ENCODE measurements at places on chromosomes 12 and 14.

DNA sequence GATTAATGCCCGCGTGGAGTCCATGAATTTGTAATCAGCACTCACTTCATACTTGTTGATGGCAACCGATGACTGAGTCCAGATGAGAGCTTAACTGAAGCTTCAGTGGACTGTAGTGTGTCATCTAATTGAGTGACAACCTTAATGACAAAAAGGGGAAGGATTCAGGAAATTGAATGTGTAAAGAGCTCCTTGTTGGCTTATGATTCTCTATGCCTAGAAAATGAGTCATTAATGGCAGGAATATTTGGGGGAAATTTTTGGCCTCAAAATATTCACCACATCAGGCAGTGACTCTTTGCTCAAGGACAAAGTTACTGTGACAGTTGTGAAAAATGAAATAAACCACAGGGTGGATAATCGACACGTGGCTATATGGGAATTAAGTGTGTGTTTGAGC is 55.3 kb upstream of the STON2 start:
- DNase-seq: no peak

- DNase-seq: no peak
Measured at GRCh38 chr14:101082036-101082435, 178.5 kb upstream of the RTL1 start.

DNA sequence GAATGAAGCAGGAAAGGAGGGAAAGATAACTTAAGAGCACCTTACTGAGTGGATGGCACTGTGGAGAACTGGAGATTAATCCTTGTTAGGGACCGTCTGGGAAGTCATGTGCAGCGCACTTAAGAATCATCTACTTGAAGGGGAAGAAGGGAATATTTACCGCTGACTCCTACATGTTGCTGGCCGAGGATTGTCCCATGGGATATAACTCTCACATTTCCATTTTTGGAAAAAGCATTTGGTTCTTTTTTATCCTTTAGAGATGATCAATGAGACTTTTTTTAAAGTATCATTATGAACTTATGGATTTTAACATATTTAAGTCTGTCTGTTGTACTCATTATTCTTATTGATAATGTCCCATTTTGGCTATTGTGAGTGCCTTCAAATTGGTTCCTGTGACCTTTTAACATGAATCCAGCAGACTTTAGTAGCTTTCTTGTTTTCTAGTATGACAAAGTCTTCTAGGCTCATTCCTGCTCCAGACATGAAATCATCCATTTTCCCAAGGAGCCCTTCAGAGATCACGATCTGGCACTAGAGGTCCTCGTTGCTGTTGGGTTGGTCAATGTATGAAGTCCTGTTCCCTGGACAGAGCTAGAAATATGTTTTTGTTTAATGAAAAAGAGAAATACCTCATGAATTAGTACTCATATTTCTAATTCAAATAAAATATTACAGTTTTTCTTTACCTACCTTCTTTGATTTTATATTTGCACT is 20.2 kb upstream of the FAM234B start:
- no peak for DNase-seq

DNA sequence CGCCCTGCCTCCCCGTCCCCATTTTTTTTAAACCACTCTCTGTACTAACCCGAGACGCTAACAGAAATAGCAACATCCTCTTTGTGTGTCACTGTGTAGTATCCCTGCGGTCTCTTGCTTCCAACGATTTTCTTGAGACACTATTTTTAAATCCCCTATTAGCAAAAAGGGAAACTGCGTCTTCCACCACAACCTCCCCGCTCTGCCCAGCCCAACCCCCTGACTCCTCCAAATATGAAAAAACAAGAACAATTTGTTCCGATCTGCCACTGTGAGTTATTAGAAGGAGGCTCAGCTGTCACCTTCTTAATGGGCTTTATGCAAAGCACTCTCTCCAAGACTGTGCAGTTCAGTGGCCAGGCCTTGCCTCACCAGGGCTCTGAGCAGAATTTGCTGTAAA is 76.3 kb downstream of the MAP1LC3B2 start:
- DNase-seq: no peak

DNA sequence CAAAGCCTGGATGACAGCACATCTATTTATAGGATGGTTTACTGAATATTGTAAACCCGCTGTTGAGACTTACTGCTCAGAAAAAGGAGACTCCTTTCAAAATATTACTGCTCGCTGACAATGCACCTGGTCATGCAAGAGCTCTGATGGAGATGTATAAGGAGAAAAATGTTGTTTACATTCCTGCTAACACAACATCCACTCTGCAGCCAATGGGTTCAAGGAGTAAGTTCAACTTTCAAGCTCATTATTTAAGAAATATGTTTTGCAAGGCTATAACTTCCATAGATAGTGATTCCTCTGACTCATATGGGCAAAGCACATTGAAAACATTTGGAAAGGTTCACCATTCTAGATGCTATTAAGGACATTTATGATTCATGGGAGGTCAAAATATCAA is 201.7 kb downstream of the SNAPC1 start:
- no peak for DNase-seq

DNA sequence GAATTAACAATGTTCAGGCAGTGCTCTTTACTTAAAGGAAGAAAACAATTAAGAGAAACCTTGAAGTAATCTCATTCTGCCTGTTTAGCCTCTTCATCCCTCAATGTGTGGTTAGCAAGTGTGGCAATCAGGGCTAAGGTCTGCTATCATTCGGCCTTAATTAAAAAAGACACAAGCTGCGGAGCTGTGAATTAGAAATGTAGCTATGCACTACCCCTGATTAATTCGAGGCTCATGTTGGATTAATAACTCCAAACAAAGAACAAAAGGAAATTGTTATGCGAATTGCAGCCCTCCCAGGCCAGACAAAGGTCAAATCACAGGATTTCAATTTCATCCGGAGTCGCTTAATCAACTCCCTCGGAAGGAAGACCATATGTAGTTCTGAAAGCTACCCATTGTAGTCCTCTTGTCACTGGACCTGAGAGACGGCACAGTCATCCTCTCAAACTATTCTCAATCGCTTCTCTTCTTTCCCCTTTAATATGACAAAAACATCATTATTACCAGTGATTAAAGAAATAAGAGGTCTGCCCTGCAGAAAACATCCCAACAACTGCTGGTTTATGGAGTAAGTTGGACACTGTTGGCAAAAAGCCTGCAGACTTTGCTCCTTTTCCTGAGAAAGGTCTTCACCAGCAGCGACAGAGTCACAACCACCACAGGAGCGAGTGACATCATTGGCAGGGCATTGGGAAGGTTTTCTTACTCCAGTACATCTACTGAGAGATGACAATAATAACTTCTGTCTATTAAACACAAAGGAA is 71.1 kb upstream of the SOX5 start:
- no peak for DNase-seq

DNA sequence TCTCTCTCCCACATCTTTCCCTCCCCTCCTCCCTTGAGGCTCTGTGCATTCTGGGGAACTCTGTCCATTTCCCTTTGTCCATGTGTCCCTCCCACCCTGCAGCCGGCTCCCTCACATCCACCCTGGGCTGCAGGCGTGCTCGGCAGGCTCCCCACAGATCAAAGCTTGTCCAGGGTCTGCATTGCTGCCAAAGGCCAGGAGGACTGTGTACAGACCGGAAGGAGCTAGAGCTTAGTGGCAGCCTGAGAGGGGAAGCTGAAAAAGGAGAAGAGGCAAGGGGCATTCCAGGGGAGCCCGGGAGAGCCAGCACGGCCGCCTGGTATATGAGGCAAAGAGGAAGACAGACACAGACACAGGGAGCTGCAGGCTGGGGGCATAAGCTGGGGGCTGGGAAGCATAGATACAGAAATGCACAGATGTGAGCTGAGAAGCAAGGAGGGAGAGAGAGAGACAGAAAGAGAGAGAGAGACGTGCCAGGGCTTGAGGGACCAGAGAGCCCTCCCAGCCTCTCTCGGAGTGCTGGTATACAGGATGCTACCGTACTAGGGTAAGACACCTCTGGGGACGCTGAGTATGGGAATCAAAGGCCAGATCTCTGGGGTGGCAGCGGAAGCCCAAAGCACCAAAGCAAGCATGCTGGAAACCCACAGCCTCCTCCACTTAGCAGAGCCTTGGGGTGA is 3.3 kb downstream of the CD4 start:
- DNase-seq: peak; percentile 32

GRCh38 chr12:15485466-15485865 is 163.2 kb downstream of the PTPRO start:
- no peak for DNase-seq

DNA sequence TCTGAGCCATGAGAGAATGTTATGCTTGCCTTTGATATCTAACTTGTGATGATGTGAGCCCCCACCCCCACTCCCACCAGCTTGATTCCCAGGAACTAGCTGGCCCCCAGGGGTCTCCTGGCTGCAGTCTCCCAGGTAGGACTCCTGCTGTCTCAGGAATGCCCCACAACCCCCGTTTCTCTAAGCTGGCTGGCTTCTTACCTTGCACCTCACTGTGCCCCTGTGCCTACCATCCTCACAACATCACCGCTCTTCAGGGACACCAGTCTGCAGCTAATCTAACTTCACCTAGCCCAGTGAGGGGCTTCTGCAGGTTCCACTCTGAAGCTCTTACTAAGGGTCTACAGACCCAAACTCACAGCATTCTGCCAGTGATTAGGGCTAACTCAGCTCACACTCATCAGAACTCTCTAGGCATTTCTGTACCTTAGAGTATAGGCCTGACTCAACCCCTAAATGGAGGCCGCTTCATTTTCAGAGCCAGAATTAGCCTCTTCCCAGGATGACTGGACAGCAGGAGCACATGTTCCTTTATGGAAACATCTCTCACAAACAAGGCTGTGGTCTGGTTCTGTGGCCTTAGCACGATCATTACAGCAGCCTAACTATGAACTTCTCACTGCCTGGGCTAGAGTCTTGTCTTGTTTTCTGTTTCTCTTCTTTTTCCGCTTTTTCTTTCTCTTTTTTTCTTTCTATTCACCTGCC is 72.8 kb upstream of the IFNG-AS1 start:
- DNase-seq: no peak

DNA sequence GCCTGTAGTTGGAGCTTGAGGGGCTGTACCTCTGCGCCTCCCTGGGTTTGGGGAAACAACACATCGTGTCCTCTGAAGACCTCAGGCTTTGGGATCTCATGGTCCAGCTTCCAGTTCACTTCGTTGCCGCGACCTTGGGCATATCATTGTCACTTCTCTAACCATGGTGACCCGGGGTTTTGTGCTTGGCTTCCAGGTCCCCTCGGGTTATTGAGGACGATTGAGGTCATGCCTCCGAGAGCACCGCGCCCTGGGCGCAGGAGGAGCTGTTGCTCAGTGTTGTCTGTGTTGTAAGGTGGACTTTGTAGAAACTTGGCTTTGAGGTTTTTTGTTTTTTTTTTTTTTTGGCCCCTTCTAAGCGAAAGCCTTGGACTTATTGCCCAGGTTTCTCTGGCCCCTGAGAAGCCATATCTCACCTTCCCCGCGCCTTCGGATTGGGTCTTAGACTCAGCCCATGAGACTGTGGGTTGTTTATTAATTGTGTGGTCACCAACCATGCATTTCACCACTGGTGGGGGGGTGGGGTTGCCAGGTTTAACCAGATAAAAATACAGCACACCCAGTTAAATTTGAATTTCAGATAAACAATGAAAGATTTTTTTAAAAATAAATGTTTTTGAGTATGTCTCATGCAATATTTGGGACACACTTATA is 2.6 kb downstream of the BCL7A start:
- DNase-seq: no peak

- no peak for DNase-seq
Measured at GRCh38 chr12:54016051-54016450, 7.3 kb downstream of the HOXC8 start.

DNA sequence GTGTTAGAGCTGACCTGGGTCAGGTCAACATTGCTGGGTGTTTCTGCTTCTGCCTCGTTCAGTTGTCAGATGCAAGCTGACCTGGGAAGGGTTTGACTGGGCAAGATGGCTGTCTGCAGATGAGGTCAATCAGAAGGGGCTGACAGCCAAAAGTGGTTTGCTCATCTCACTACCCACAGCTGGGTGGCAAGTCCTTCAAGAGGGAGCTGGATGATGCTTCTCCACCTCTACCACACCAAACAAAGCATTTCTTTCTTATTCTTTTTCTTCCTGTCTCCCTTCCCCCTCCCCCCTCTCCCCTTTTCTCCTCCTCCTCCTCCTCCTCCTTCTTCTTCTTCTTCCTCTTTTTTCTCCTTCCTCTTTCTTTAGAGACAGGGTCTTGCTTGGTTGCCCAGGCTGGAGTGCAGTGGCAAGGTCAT is 268.2 kb upstream of the PLEKHG7 start:
- DNase-seq: no peak

DNA sequence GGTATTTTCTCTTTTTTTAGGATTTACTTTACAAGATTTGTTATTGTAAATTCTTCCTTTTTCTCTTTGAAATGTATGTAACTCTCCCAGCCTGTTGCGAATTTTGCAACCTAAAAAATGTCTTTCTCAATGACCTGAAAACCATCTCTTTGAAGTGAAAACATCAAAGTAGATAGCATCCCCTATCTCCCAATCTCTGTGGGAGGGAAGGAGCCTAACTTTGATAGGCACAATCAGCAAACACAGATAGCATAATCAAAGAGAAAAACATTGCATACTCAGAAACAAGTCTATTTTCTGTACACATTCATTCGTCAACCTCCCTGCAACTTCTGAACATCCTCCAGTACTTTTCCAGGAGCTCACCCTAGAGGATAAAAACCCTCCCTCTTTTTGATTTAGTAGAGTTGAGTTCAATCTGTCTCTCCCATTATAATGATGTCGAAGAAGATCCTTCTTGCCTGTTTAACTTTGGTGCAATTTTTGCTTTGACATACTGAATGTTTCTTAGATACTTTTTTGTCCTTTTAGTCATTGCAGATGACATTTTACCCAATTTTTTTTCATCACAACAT is 849.2 kb upstream of the LRFN5 start:
- DNase-seq: no peak

- no peak for DNase-seq
Measured at GRCh38 chr12:89126712-89127111, 225.6 kb downstream of the DUSP6 start.

- DNase-seq: no peak
Measured at GRCh38 chr12:31363416-31363809, 37.5 kb upstream of the SINHCAF start.

DNA sequence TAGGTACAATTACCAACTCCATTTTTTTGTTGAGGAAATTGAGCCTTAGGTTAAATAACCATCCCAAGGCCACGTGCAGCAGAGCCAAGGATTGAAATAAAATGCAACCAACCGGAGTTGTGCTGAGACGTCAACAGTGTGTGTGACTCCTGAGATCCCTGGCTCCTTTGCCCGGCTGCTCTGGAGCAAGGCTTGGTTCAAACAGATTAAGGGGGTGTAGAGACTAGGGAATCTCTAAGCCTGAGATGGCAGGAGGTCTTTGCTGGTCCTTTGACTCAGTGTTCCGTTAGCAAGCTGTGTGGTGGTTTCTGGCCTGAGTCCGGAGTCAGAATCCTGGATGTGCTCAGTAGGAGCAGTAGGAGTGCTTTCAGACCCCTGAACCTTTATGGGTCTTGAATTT is 1.4 kb upstream of the SLC8A3 start:
- no peak for DNase-seq

DNA sequence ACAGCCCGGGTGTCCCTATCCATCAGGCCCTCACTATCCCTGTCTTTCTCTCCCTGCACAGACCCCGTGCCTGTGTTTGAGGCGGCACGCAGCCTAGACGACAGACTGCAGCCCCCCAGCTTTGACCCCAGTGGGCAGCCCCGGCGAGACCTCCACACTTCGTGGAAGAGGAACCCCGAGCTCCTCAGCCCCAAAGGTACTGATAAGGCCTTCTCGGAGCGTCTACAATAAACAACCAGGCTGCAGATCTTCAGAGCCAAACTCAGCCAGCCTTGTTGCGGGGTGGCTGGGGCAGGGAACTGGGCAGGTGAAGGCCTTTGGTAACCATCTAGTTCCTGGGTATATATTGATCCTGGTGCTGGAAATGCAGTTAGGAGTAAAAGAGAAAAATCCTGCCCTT is 77.5 kb downstream of the PHETA1 start:
- no peak for DNase-seq

GRCh38 chr12:125129591-125130255 is 64.5 kb downstream of the AACS start:
- no peak for DNase-seq

Measured in activated gamma-delta T cell treated with Interleukin-2 at 50 U/mL for 16 hours (primary cell).